Esophagus muscularis mucosa (tissue), 4 donors: ENCODE measurements at places on chromosomes 5 and 9. TPM values are rescaled to one million over a fixed set of nuclear protein-coding genes. Genes with fewer than 3 reads are reported as not detected.

PCDHB10 gene
- 7.9 TPM for total RNA-seq

CNTNAP3B gene
- 60.9 TPM for total RNA-seq

HTR1A gene
- not detected for total RNA-seq

ZNF354C gene
- total RNA-seq = 5.0 TPM

ZFR gene
- 86.4 TPM for total RNA-seq

SLC28A3 gene
- total RNA-seq = not detected
